ENCODE measurements at places on chromosomes 13 and 19.

GRCh38 chr13:37587236-37587635, 11.3 kb downstream of the POSTN start:
- DNase-seq = no peak

GRCh38 chr13:45258334-45258675, 57.5 kb upstream of the KCTD4 start:
- DNase-seq = no peak

DNA sequence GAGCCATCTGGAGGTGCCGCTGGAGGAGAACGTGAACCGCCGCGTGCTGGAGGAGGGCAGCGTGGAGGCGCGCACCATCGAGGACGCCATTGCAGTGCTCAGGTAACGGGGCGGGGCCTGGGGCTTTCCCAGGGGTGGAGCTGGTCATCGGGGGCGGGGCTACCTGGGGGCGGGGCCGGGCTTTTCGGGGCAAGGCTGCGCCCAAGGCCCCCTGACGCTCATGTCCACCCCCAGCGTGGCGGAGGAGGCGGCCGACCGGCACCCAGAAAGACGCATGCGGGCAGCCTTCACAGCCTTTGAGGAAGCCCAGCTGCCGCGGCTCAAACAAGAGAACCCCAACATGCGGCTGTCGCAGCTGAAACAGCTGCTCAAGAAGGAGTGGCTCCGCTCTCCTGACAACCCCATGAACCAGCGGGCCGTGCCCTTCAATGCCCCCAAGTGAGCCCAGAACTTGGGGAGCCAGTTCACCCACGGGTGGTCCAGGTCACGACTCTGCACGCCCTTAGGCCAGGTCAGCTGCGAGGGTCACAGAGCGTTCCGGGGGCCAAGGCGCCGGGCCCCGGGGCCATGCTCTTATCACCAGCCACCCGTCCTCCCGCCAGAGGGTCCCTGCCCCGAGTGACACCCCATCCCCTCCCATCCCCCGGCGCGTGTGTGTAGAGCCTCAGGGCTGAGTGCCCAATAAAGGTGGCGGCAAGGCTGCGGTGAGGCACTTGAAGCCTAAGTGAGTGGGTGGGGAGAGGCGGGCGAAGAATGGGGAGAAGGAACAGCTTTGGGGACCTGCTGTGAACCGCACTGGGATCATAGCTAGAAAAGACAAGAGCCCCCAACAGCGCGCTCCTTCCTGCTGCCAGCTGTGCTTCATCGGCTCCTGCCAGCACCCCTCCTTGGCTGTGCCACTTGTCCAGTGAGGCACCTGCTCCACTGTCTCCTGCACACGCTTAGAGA, 10.7 kb downstream of the CCDC124 start:
- DNase-seq = no peak

- peak; percentile 88 for DNase-seq
These were observed 4.5 kb downstream of the FAM174C start for GRCh38 chr19:1279782-1280341.

- DNase-seq = peak; percentile 67
These were observed 42.6 kb downstream of the KLF2 start for GRCh38 chr19:16367261-16367683.

DNA sequence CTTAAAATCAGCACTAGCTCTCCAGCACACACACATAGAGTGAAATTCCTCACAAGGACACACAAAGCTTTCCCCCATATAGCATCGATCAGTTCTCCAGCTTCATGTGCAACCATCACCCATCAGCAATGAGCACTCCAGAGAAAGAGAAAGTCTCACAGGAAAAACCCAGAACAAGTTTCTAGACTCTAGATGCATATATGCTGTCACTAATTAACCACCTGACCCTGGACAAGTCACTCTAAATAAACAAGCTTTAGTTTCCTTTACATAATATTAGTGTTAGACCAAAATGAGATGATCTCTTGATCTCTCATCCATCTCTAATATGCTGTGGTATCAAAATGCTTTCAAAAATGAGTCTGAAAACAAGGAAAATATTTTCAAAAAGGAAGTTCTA, 81.2 kb downstream of the TBC1D4 start:
- no peak for DNase-seq

DNA sequence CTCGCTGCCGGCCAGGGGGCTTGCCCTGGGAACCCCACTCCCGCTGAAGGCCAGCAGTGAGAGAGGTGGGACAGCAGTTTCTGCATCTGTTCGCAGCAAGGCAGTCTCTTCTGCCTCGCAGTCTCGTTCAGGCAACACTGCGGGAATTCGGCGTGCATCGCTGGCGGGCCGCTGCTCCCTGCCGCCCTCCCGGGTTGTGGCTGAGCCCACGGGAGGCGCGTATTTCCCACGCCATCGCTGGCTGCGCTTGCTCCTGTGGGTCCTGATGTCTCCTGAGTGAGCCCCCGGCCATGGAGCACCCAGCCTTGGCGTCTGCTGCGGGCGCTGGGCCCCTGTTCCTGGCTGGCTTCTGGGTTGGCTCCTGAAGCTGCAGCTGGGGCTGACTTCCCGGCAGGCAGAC, 227.9 kb downstream of the TEX29 start:
- DNase-seq = no peak

DNA sequence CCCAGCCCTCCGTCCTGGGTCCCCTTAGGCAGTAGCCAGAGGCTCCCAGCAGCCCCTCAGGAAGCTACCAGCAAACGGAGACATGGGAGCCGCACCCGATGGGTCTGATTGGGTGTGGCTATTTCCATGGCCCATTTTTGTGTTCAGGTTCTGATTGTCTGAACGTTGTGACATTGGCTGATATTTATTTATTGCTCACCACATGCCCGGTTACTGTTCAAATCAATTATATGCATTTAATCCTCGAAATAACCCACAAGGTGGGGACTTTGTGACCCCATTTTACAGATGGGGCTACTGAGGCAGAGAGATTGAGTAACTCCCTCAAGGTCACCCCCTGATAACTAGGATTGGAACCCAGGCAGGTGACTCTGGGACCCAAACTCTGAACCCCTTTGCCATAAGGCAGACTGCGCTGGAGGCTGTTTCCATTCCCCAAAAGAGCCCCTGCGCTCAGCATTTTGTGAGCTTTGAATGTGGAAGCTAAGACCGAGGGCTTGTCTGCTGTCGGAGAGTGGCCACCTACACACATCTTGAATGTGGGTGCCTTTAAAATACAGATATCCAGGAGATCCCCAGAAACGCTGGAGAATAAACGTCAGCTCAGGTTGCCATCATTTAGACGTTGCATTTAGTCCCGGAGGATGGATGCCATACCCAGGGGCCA, 13.6 kb upstream of the MCF2L start:
- DNase-seq = no peak

DNA sequence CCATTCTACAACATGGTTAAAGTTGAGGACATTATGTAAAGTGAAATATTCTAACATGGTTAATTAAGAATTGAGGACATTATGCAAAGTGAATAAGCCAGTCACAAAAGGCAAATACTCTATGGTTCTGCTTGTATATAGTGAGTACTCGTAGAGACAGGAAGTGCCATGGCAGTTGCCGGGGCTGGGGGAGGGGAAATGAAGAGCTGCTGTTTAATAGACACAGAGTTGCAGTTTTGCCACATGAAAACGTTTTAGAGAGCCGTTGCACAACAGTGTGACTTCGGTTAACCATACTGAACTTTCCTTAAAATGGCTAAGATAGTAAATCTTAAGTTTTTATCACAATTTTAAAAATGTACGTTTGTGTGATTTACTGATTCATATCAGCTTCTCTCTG, 176.9 kb downstream of the SHISA2 start:
- peak; percentile 2 for DNase-seq

- DNase-seq = no peak
These were observed 10.8 kb downstream of the RASA3 start for GRCh38 chr13:114121496-114122126.

- DNase-seq = peak; percentile 30
These were observed 58.2 kb upstream of the XPO4 start for GRCh38 chr13:20960663-20961309.

GRCh38 chr13:46640843-46641242, 87.9 kb downstream of the LRCH1 start:
- DNase-seq = no peak

DNA sequence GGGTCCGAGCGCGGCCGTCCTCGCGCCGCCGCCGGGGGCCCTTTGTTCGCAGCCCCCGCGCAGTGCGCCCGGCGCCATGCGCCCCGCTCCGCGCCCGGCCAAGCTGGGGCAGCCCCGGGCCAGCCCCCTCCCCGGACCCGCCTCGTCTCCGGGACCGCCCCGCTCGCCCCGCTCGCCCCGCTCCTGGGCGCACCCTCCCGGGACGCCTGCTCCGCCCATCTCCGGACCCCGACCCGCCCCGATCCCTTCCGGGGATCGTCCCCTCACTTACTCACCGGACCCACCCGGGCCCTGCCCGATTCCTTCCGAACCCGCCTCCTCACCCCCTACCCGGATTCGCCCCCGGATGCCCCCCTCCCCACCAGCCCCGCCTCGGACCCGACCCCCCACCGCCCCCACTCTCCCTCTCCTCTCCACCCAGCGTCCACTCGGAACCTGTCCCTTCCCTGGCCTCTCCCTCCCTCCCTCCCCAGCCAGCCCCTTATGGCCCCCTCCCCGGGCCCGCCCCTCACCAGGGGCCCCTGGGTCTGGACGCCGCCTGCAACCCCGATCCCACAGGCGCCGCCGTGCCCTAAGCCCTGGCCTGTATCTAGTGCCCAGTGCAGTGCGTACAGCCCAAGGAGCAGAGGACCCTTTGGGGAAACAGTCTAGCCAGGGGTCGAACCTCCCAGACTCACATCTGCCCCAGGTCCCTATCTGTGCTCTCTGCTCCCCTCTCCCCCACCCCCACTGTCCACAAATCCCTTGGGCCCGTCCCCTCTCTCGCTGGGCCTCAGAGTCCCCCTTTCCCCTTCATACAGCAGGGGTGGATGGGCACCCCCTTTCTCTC, at the start of gene CPAMD8:
Gene CPAMD8 (minus strand): TSS at position 105 of the 829 bp plus-strand sequence. CDS start 168 bp downstream, outside the sequence.
- DNase-seq = no peak

DNA sequence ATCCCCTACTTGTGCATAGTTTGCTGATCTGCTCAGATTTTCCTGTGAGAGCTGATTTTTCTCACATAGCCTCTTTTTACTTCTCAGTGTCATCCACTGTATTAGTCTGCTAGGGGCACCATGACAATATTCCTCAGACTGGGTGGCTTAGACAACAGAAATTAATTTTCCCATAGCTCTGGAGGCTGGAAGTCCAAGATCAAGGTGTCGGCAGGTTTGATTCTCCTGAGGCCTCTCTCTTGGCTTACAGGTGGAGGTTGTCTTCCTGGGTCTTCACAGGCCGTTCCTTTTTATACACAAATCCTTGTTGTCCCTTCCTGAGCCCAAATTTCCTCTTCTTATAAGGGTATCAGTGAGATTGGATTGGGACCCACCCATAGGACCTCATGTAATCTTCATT, 9.2 kb downstream of the LRCH1 start:
- no peak for DNase-seq

- DNase-seq = no peak
These were observed 200.9 kb upstream of the TMTC4 start for GRCh38 chr13:100875392-100876043.

DNA sequence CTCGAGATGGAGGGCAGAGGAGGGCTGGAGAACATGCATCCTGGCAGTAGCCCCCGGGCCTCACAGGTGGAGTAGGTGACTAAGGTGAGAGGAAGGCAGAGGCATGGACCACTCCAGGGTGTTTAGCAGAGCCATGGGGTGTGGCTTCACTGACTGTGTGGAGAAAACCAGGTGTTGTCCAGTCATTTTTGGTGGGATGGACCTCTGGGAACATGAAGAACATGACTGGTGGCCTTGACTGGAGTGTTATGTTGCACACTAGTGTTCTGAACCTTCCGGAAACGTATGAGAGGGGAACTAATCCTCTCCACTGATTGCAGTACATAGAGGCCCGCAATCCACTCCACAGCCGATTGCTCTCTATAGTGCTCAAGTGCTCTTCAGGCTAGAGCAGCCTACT, 16.9 kb downstream of the MED26 start:
- DNase-seq = no peak

DNA sequence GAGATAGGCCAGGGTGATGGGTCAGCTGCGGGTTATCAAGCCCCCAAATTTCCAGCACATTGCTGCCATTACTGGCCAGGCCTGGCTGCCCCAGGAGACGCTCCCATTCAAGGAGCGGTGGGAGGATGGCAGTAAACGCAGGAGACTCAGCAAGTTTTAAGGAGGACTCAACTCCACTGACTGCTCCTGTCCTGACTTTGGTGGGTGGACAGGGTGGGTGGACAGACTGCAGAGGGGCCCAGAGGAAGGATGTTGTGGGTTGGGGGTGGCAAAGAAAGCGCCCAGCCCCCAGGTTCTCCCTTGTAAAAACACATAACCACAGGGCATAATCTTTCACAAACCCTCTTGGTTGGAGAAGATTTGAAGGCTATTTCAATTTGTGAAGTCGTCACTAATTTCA, 4.4 kb downstream of the GJB6 start:
- no peak for DNase-seq

DNA sequence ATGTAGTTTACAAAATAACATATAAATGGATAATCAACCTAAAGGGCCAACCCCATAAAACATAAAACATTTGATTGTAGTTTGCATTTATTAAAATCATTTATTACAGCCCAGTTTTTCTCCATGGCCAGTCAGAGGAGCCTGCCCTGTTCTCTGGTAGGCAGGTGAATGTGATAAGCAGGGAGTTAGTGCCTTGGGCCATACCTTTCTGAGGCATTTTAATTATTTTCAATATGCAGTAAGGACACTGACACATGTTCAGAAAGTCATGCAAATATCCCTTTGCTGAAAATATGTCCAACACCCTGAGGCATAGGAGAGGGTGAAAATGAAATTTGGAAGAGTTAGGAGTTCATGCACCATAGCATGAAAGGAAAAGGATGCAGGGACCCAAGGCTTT, 242.6 kb upstream of the EDNRB start:
- no peak for DNase-seq

- peak; percentile 61 for DNase-seq
These were observed 43.0 kb upstream of the HNRNPA1L2 start for GRCh38 chr13:52599037-52599847.

DNA sequence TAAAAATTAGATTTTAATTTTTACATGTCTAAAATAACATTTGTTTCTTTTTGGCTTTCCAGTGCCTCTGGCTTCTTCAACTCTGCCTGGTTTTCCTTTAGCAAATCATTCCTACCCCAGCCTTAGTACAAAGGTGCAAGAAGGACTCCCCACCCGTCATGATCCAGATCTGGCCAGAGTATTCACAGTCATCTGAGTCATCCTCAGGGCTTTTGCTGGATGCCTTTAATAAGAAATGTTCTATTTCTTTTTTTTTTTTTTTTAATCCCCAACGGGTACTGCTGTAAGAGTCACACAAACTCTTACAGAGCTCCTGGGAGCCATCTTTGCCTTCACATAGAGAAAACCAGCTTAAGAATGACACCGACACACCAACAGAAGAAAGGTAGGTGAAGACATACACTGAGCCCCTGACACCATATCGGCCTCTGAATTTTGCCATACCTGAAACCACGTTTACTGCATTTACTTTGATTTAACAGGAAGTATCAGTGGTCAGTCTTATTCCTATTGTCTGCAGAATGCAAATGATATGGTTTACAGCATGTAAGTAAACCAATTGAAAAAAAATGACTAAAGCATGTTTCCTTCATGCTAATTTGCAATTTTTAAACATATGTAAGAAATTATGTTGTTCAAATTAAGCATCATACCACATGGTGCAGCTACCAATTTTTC, 184.4 kb downstream of the NALCN start:
- no peak for DNase-seq

- no peak for DNase-seq
These were observed 22.0 kb downstream of the SBNO2 start for GRCh38 chr19:1151917-1152587.

- DNase-seq = no peak
These were observed 29.9 kb downstream of the SERP2 start for GRCh38 chr13:44403461-44404056.

Measured in KBM-7 (cell line).